Activated B cell treated with CpG ODN at 0.5 μM for 24 hours (primary cell): ENCODE measurements at places on chromosomes 3 and 15.

DNA sequence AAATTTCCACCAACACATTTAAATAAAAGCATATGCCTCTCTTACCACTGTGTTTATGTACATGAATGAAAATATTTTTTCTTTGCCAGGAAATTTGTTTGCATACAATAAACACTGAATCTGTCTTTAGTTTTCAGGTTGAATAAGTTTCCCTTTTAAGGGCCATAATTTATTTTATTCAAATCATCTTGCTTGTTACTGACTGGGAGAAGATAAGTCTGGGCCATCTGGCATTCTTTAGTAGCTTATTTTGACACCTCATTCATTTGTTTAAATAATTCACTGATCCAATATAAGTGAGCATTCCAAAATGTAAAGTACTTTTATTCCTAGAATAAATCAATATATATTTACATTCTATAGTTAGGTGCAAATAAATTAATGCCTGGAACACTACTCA lies 1001.3 kb downstream of the PLOD2 start:
- no peak for DNase-seq

DNA sequence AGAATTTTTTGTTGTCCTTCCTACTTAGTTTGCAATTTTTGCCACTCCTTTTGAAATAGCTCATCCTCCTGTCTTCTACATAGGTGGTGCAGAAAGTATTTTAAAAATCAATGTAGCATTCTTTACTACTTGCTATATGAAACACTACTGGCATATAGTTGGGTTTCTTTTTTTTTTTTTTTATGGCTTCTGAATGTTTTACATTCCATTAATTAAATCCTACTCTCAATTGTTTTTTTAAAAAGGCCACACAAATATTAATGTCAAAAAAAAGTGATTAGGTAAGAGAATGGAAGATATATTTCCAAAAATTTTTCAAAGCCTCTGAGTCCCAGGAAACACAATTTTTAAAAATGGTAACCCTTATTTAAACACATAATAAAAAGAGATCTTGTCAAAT lies 262.6 kb downstream of the MAGI1 start:
- no peak for DNase-seq

GRCh38 chr3:189710620-189711402 lies 79.6 kb downstream of the TP63 start:
- no peak for DNase-seq

DNA sequence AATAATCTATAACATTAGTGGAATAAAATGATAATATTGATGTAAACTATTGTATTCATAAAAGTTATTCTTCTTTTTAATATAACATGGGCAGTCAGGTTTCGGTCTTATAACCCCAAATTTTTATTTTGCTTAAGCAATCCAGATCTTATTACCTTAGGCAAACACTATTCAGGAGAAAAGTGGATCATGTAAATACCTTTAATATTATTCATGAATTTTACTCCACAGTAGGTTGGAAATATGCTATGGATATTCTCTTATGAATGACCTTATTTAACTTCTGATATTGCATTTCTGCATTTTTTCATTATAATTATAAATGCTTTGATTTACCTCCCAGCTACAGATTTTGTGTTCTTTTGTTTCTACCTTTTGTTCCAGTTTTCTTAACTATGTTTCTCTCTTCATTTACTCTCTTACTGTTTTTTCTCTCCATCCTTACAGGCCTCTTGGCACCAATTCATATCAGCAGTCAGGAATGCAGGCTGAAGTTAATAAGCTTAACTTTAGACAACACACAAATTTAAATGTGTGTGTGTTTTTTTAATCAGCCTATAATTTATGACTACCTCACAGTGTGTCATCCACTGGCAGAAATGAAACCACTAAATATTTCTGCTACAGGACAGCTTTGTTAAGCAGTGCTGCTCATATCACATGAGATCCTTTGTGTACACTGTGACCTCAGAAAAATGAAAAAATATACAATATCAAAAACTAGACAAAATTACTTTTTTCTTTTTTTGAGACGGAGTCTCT lies 111.0 kb downstream of the NSUN3 start:
- no peak for DNase-seq

- no peak for DNase-seq
Observed at GRCh38 chr15:52563501-52564060, 5.2 kb downstream of the ARPP19 start.
